Stimulated activated CD8-positive, alpha-beta memory T cell treated with anti-CD3 and anti-CD28 coated beads, Interleukin-12 subunit alpha, Interleukin-12 subunit beta, amount 100 ng/mL, for 1 hour (primary cell): ENCODE measurements at places on chromosomes 12 and 14.

DNA sequence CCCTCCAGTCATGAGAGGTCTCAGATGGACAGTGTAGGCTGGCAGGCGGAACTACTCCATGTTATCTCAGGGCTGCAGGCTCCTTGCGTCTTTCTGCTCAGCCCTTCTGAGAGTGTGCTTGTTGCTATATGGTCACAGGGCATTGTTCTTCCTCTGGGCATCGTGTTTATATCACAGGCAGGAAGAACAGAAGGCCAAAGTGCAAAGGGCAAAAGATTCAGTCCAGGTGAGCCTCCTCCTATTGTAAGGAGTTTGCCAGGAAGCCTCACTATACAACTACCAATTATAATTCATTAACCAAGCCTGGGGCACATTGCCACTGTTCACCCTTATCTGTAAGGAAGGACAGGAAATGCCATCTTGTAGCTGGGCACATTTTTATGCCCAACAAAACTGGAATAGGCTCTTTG lies 195.5 kb upstream of the KITLG start:
- DNase-seq = no peak

DNA sequence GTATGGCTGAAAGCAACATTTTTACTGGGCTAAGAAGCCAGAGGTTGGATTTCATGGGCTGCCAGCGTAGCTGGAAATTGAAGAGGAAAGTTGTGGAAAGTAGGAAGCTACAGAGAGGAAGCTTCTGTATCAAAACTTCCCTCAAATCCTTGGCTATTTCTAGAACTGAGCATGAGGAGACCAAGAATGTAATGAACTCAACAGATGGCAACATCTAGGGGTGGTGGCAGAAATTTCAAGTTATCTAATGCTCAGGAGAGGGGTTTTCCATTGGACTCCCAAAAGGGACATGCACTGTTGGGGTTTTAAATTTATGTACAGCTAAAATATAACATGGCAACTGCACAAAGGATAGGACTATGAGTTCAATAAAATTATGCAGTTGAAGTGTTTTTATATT lies 151.3 kb downstream of the DHRS2 start:
- no peak for DNase-seq

DNA sequence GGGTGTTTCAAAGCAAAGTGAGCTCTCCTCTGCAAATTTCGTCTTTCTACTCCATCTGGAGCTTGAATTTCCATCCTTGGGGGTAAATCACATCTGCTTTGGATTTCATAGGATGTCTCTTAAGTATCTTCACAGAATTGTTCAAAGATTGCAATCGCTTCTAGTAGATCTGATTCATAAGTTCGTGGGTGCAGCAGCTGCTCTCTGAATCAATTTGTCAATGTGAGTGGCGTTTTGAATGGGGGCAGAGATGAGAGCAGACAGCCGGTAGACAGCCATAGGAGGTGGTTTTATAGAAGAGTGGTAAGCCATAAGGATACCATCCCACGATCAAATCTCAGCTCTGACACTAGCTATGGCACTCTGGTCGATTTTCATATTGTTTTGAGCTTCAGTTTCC lies 146.0 kb upstream of the RPH3A start:
- DNase-seq = no peak

DNA sequence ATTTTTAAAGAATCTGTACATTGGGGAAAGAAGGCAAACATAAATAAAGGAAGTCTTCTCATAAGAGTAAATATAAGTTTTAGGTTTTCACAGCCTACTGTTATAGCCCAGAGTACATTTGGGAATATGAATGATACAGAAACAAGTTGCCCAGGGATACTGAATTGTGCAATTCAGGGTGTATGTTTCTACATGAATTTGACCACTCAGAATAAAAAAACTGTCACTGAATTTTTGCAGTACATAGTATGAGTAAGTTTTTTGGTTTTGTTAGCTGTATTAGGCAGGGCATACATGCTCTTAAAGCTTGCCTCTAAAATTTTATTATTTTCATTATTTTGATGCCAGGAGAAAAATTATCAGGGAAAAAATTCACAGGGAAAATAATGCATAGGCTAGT lies 6.6 kb upstream of the PCNX4 start:
- DNase-seq = no peak

- DNase-seq = no peak
Measured at GRCh38 chr12:56332512-56333196, 1.1 kb downstream of the PAN2 start.

- no peak for DNase-seq
Measured at GRCh38 chr14:61268812-61269211, 12.3 kb downstream of the TMEM30B start.

- DNase-seq = no peak
Measured at GRCh38 chr14:76720382-76720813, 40.9 kb upstream of the VASH1 start.

GRCh38 chr14:46137786-46138185 lies 513.8 kb downstream of the RPL10L start:
- no peak for DNase-seq

DNA sequence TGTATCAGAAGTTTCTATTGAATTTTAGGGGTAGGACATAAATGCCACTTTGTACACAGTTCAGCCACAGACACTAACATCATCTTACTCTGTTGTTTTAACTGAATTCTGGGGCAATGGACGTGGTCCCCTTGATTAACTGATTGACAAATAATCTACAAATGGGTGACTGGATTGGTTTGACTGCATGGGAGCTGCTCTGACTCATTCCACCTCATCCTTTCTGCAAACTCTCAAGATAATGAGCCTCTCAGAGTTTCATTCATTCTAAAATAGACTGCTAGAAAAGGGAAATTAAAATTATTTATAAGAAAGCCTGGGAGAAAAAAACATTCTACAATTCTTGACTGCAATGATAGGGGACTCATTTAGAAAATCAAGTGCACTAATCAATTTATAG lies 570.4 kb upstream of the SEL1L start:
- no peak for DNase-seq

- no peak for DNase-seq
Measured at GRCh38 chr12:4278329-4279197, 5.0 kb downstream of the CCND2 start.

GRCh38 chr12:24281341-24281740 lies 331.9 kb upstream of the SOX5 start:
- no peak for DNase-seq

- DNase-seq = no peak
Measured at GRCh38 chr12:89873745-89874144, 165.1 kb upstream of the ATP2B1 start.

DNA sequence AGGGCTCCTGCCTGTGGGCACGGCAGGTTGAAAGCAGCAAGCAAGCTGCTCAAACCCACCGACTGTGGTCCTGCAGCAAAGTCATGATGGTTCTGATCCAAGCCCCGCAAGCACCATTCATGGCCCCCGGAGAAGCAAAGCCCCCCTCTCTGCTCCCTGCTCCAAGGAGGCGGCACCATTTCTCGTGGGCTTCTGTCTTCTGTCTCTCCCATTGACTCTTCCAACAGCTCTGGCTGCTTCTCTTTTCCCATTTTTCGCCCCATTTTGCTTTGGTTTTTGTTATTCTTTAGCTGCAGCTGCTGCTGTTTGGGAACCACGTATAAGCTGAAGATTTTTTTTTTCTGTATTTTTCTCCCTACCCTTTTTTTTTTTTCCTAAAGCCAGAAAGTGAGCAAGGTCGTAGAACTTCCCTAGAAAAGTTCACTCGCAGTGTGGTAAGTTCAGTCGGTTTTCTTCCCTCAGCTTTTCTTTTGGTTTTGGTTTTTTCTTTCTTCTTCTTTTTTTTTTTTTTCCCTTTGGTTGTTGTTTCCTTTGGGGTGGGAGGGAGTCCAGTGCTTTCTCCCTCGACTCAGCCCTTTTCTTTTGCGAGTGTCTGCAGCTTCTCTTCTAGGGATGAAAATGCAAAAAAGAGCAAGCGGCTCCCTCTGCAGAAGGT lies 354.1 kb downstream of the DPF3 start:
- DNase-seq = no peak

DNA sequence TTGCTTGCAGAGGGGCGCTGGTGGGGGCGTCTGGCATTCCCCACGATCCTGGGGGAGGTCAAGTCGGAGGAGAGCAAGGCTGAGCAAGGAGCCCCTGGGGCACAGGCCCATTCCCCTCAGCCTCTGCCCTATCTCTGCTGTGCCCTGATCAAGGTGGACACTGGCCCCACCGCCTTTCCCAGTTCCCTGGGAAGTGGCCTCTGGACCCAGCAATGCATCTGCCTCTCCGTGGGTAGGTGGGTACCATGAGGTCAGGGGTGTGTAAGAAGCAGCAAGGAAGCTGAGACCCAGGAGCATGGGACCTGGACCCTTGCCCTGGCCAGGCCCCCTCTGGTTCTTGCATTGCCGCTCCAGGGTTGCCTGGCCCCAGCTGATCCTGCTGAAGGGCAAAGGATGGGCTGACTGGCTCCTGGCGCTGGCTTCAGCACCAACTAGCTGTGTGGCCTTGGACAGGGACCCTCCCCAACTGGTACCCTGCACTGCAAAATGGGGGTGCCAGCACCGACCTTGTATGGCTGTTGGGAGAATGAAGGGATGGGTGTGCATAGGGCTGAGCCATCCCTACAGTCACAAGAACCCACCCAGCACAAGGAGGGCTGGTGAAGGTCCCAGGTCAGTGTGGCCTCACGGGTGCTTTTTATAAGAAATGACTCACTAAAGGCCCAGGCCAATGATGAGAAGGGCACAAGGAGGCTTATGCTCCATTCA lies 19.6 kb downstream of the SLC25A29 start:
- DNase-seq = no peak

GRCh38 chr12:26571560-26571959 lies 261.4 kb downstream of the ITPR2 start:
- no peak for DNase-seq

DNA sequence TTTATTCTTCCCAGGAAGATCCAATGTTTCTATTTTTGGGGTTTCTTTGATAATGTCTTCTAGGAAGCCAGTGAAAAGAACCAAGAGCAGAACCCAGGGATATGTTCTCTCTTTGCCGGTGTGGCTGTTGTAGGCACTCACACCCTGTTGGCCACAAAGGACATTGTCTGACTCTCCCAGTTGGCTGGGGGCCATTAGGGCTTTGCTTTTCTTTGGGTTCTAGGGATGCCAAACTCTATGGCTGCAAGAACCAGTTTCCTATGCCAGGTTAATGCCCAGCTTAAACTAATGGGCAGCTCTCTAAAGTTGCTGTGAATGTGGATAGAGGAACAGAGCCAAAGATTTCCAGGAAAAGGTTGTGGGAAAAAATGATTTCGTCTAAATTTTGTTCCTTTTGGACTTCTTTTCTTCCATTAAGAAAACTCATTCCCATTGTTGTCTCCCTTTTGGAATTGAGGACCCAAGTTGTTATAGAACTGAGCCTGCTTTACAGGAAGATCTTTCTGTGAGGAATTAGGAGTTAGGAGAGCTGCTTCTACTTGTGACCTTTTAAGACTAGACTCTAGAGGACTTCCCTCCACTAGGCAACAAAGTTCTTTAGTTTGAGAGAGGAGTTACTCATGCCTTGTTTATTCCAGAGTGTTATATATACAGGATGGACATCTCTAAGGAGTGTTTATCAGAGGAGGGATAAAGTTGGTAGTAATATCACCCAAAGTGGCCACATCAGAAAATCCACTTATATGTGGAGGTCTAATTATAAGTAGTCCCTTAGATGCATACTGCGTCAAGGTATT lies 13.1 kb downstream of the COPZ1 start:
- DNase-seq = no peak

GRCh38 chr12:75236206-75236605 lies 26.6 kb upstream of the KCNC2 start:
- no peak for DNase-seq

DNA sequence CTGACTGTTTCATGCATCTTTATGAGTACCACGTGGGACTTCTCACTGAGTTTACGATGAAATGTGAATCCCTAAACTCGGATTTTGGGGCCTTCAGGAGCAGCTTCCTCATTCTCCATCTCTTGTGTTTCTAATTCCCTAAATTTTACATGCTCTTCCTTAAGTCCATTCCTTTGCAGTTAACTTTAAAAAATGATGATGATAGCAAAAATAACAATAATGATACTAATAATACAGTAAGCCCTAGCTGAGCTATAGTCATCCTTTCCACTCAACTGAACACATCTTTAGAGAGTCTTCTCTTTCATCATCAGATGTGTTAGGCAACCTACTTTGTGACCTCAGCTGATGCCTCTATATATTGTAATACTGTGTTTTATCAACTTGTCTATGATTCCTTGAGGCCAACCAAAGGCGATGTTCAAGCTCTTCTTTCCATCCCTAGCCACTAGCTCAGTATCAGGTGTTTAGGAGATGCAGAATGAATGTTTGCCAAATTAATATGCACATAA lies 1196.4 kb downstream of the VRK1 start:
- DNase-seq = no peak

DNA sequence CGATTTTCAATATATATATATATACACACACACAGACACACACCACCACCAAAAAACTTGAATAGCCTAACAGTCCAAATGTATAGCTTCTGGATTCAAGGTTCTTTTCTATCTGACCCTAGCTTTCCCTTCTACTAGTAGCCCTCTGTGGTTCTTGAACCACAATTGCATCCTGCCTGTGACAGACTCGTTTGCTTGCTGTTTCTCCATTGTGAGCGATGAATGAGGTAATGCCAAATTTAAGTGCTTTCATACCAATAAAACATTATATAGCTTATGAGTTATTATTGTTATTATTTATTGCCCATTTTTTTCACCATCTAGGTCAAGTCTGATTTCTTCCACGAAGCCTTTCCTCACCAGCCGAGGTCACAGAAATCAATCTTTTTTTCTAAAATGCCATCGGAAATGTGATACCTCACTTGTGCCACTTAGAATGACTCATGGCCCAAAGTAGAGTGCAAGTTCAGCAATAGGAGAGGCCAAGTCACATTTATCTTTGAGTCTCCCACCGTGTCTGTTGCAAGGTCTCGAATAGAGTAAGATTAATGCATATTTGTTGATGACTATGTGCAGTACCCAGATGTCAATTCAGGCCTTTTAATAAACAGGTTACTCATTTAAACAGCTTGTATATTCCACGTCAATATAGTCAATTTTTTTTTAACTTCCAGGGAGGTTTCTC lies 1015.8 kb upstream of the SEL1L start:
- DNase-seq = no peak

DNA sequence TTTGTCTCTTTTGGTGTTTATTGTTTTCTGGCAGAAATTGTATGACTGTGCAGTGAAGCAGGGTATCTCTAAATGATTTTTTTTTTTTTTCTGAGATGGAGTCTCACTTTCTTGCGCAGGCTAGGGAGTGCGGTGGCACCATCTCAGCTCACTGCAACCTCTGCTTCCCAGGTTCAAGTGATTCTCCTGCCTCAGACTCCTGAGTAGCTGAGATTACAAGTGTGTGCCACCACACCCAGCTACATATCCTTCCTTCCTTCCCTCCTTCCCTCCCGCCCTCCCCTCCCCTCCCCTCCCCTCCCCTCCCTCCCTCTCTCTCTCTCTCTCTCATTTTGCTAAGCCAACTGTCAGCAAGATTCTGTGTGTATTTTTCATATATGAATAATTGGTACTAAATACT lies 94.4 kb downstream of the PPHLN1 start:
- no peak for DNase-seq

GRCh38 chr12:88844426-88844825 lies 264.2 kb upstream of the KITLG start:
- DNase-seq = no peak

DNA sequence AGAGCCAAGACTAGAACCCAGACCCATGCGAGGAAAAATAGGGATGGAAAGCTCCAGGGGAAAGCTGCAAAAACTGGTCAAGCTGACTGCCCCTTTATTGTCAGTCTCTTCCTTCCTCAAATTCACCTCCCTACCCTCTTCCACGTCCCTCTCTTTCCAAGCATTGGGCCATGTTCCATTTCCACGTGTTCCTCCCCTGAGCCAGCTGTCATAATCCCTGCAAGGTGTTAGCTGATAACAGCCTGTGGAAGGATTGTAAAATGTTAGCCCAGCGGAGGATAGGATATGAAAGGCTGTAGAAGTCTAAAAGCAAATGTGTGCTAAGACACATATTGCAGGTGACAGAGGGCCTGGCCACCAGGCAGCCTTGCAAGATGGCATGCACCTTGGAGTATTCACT lies 88.0 kb upstream of the MAX start:
- DNase-seq = no peak
